ENCODE measurements at places on chromosomes 5 and 9.

GRCh38 chr9:129590466-129590865 lies 30.4 kb downstream of the C9orf50 start:
- DNase-seq: no peak

DNA sequence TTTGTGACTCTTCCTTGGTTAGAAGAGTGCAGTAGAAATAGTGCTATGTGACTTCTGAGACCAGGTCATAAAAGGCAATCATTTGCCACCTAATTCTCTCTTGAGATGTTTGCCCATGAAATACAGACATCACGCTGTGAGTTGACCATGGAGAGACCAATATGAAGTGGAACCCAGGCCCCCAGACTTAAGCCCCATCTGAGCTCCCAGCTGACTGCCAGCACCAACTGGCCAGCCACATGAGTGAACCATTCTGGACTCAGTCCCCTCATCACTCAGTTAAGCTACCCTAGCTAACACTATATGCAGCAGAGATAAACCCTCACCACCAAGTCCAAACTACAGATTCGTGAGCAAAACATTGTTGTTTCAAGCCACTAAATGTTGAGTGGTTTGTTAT lies 60.7 kb upstream of the NIPBL start:
- DNase-seq: no peak

GRCh38 chr9:800591-801150 lies 40.8 kb upstream of the DMRT1 start:
- no peak for DNase-seq

DNA sequence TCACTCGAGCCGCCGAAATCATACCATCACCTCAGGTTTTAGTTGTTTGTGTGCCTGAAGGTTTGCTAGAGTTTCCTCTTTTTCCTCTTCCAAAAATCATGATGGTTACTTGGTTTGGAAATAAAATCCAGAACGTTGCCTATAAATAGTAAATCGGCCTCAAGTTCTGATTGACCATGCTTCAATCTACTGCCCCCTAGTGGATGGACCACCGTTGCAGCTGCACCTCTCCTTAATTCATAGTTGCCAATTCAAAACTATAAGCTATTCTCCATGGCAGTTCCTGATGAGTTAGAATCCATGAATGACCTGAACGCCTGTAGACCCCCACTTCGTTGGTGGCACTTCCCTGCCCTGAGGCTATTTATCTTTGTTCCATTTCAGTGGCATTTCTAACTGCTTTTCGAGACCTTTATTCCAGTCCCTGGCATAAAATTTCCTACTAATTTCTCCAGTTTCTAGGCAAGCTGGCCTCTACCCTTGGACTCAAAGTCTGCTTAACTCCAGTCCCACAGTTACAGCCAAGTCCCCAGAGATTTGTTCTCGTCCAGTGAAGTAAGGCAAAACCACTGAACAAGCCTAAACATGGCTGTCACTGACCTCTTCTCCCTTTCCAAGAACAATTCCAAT lies 422.6 kb downstream of the EFNA5 start:
- no peak for DNase-seq

- no peak for DNase-seq
These were observed 29.6 kb downstream of the SAR1B start for GRCh38 chr5:134603059-134603458.

- DNase-seq: no peak
These were observed 1.5 kb upstream of the ZFR start for GRCh38 chr5:32445831-32446614.

DNA sequence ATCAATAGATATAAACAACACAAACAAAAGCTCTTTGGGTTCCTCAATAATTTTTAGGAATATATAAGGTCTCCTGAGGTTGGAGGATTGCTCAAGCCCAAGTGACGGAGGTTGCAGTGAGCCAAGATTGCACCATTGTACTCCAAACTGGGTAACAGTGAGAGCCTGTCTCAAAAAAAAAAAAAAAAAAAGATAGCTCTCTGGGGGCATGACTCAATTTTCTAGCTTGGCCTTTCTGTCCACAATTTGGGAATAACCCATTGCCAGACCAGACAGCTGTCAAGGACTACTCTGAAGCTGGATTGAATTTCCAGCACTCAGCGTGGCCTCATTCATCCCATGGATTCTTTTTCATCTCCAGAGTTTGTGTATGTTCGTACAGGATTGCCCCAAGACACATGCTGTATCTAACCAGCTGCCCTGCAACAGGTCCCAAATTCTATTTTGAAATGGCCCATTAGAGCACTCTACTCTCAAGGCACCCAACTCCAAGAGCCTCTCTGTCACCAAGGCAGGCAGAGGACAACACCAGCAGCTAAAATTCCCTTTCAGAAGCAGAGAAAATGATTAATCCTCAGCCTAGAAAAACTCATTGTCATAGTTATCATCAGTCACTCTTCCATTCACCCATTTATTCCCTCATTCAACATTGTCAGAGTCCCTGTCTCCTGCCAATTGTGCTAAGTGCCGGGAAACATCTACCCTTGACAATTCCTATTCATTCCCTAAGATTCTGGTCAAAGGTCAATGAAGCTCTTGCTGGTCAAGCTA lies 8.7 kb downstream of the FAM193B start:
- peak; percentile 83 for DNase-seq

DNA sequence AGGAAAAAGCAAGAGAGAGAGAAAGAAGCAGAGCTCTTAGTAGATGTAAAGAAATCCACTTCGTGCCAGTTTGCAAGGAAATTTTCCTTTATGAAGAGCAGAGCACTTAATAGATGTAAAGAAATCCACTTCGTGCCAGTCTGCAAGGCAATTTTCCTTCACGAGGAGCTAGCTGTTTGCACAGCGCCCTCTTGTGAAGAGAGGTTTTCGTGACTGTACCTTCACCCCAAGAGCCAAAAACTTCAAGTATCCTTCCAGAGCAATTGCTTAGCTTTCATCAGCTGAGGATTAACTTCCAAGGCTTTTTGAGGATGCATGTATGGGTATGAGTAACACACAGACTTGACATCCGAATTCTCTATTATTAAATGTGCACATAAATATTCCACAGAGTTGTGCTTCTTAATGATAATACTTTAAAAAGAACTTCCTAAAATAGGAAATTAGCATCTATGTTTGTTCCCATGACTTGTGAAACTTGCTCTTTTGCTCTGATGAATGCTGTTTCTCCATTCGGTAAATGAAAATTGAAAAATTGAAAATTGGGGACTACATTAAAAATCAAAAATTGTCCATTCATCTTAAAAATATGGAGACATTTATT lies 525.6 kb downstream of the PDE4D start:
- DNase-seq: peak; percentile 27

- DNase-seq: no peak
These were observed 8.2 kb upstream of the CCL21 start for GRCh38 chr9:34717996-34718614.

- DNase-seq: no peak
These were observed 64.8 kb downstream of the SMIM23 start for GRCh38 chr5:171850324-171850947.

DNA sequence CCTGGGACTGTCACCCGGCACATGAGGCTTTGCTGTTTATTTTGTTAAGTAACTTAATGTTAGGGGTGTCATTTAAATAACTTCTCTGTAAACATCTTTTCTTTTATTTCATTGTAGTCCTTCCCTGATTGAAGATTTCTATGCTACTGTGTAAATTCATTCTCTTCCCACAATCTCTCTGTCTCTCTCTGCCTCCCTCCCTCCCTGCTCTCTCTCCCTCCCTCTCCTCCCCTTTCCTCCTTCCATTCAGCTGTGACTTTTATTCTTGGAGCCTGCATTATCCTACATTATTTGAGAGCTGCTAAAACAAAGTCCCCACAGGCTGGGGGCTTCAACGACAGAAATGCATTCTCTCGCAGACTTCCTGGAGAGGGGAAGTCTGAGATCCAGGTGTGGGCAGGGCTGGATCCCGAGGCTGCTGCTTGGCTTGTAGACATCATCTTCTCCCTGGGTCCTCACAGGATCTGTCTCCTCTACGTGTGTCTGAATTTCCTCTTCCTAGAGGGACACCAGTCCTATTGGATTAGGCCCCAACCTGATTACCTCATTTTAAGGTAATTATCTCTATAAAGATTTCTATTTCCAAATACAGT lies 18.4 kb downstream of the UBE2QL1 start:
- no peak for DNase-seq

DNA sequence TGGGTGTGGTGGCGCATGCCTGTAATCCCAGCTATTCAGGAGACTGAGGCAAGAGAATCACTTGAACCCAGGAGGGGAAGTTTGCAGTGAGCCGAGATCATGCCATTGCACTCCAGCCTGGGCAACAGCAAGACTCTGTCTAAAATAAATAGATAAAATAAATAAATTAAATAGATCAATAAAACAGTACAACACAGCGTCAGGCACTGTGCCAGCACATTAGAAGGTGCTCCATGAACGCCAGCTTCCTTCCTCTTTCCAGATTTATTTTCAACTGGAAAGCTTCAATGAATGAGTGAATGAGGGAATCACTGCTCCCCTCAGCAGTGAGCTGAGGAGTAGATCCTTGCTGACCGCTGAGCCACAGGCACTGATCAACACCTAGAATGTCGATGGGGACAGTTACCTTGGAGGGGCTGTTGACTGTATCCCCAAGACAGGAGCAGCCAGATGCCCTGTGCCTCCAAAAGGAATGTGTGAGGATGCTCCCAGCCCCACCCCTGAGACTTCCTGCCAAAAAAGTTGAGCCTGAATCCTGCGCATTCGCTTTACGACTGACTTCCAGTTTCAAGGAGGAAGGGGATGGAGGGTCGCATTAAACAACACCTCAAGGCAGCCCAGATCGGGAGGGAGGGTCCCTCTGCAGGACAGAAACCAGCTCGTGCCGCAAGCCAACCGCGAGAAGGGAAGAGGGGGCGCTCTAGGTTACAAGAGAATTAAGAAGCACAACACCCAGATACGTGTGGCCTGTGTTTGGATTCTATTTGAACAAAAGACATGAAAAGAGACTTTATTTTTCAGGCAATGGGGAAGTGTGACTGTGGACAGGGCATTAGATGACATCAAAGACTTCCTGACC lies 54.0 kb upstream of the CNOT6 start:
- no peak for DNase-seq

- DNase-seq: no peak
These were observed 222.8 kb upstream of the KLF4 start for GRCh38 chr9:107712390-107712789.

GRCh38 chr5:9467199-9468059 lies 78.4 kb downstream of the SEMA5A start:
- DNase-seq: no peak

GRCh38 chr9:87498046-87498810 lies 561 bp downstream of the DAPK1 start:
- DNase-seq: no peak

GRCh38 chr5:96691503-96692303 lies 29.5 kb downstream of the CAST start:
- DNase-seq: peak; percentile 70

DNA sequence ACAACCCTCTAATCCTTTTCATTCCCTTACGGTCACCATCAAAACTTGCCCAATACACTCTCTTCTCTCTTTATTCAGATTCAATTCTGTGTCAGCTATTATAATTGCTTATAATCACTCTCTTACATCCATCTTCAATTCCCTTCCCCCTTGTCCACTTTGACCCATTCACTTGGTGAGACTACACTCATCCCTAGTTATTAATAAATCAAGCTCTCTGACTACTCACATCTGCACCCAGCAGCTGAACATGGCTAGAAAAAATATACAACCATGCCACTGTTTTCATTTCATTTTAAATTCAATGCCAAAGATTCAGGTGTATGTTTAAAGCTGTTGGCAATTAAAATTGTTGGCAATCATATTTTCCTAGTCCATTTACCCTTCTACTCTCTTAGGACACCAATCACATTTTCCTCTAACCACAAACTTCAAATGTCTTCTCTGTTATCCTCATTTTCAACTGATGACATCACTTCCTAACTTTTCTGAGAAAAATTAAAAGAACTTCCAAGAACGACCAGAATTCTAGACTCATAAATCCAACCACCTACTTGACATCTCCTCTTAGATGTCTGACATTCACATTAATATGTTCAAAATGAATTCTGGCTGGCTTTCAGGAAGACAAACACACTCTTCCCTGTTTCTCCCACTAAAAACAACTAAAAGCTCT lies 5.5 kb downstream of the C5orf15 start:
- no peak for DNase-seq

GRCh38 chr5:82719368-82719767 lies 357.8 kb downstream of the TMEM167A start:
- DNase-seq: no peak

GRCh38 chr9:22165144-22165543 lies 156.0 kb upstream of the CDKN2B start:
- no peak for DNase-seq

DNA sequence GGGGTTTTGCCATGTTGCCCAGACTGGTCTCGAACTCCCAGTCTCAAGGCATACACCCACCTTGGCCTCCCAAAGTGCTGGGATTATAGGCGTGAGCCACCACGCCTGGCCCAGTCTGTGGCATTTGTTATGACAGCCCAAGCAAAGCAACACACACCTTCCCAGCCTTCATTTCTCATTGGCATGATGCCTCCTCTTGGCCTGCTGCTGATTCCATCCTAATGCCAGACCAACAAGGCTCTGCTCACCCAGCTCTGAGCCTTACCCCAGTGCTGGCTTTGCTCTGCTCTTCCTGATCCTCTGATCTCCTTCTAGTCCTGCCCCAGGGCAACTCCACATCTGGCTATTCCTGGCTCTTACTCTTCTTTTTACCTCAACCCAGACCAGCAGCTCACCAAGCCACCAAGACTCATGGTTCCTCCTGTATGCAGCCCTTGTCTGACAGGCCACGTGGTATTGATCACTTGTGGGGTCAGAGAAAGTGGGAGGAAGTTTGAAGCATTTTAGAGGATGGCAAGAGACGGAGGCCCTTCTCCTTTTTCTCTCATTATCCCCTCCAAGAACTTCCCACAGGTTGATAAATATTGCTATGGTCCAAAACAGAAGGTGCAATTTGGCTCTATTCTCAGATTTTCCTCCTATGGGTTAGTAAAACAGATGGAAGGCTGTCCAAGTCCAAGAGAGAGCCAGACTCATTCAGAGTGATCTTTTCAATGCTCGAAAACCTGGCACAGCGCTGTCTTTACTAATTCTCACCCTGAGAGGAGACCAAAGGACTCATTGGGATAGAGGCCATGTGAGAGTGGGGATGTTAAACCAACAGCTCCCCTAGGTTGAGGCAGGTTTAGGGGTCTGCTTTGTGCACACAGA lies 958 bp downstream of the CD180 start:
- DNase-seq: no peak

- DNase-seq: no peak
These were observed 8.5 kb downstream of the HBEGF start for GRCh38 chr5:140337880-140338279.

DNA sequence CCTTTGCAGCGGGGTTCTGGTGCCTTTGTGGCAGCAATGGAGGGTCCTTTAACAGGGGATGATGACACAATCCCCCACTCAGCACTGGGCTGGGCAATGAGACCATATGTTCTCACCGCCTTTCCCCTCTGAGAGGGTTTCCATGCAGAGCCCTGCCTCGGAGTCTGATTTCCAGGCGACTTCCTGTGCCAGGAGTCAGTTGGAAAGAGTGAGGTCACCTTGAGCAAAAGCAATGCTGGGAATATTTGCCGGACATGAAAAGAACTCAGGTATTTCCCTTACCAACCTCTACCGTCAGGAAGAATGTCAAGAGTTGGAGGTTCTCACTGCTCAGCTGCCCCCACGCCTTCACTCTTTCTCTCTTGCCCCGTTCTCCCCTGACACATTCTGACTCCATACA lies 284.2 kb upstream of the IRX1 start:
- DNase-seq: no peak

GRCh38 chr5:158435161-158435616 lies 576.2 kb upstream of the CLINT1 start:
- no peak for DNase-seq

- no peak for DNase-seq
These were observed 97.1 kb downstream of the MTX3 start for GRCh38 chr5:79893976-79894375.
